Stimulated activated CD4-positive, alpha-beta T cell treated with anti-CD3 and anti-CD28 coated beads, Interleukin-1b, Interleukin-23, amount 100 ng/mL, for 24 hours (primary cell): ENCODE measurements at places on chromosomes 5 and 9.

GRCh38 chr9:8349901-8350300, 550.3 kb upstream of the DMAC1 start:
- DNase-seq = no peak

DNA sequence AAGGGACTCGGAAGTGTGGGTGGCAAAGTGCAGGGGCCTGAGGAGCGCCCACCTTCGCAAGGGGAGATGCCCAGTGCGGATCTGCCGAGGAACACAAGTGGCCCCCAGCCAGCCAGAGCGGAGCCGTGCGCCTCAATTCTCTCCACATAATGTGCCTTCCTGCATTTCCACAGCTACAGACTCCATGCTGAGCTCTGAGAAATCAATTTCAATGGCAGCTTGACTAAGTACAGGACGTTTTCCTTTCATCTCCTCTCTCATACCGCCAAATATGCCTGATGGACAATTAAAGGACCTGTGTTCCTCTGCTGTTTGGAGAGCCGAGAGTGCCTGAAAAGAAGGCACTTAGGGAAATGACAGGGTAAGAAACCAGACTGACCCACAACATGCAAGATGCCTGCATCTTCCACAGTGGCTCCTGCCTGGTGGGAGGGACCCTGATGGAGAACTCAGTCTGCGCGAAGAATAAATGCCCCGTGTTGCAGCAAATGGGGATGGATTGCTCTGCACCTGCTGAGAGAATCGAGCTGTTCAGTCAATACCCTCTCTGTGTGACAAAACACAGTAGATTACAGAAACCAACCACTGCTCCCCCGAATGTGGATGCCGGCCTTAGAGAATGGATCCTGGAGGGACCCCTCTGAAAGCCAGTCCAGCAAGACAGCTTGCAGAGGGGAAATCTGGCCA, 38.6 kb upstream of the OLFM1 start:
- DNase-seq = no peak

DNA sequence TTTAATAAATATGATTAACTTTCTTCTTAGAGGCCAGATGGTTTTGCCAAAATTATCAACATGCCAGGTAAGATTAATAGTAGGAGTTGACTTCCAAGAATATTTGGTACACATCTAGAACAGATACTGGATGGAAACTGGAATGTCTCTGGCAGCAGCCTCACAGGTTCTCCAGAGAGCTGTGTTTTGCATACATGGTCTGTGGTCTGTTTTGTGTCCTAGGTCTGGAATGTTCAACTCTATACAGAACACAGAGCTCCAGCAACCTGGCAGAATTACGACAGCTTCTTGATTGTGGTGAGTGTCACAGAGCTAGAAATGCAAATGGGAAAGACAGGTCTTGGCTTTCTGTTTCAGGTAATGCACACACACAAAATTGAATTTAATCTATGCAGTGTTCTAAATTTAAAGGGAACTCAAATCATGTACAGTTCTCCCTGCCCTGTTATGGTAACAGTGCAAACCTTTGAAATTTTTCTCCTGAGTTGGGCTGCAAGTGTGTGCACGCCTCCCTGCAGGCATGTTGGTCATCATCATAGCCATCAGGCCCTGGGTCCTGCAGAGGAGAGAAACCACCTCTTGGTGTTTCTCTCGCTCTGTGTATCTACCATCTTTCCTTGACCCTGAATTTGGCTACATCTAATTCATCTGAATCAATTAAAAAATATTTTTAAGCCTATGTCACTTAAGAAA, 58.3 kb downstream of the PIK3R1 start:
- no peak for DNase-seq

DNA sequence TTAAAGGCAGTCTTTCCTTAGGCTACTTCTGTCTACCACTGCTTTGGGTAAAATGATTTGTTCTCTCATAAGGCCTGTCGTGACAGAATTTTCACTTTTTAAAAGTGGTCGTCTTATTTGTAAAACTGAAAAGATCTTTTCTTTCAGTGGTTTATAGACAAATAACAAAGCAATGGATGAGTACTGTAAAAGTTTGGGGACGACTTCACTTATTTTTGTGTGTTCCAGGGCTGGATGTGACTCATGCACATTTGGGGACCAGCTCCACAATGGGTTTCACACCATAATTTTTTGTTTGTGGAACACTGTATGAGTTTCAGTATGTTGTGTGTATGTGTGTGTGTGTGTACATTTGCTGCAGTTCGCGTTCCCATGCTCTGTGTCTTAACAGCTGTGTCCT, 53.6 kb downstream of the ARHGAP26 start:
- DNase-seq = no peak

GRCh38 chr5:115457571-115457970, 87.0 kb downstream of the FEM1C start:
- no peak for DNase-seq

DNA sequence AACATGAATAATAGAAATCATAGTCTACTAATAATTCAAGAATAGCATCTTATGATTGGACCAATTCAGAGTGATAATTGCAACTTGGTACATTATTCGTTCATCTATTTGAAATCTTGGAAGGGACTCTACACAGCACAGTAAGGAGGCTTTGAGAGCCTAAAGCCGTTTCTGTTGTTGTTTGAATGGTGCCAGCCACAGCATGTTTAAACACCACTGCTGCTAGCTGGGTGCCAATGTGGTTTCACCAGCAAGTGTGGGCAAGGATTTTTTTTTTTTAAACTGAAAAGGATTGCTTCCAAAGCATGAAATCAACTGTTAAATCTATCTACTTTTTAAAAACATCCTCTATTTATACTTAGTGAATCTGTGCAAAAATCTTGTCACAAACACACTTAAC, 253.9 kb upstream of the MAP3K1 start:
- no peak for DNase-seq

DNA sequence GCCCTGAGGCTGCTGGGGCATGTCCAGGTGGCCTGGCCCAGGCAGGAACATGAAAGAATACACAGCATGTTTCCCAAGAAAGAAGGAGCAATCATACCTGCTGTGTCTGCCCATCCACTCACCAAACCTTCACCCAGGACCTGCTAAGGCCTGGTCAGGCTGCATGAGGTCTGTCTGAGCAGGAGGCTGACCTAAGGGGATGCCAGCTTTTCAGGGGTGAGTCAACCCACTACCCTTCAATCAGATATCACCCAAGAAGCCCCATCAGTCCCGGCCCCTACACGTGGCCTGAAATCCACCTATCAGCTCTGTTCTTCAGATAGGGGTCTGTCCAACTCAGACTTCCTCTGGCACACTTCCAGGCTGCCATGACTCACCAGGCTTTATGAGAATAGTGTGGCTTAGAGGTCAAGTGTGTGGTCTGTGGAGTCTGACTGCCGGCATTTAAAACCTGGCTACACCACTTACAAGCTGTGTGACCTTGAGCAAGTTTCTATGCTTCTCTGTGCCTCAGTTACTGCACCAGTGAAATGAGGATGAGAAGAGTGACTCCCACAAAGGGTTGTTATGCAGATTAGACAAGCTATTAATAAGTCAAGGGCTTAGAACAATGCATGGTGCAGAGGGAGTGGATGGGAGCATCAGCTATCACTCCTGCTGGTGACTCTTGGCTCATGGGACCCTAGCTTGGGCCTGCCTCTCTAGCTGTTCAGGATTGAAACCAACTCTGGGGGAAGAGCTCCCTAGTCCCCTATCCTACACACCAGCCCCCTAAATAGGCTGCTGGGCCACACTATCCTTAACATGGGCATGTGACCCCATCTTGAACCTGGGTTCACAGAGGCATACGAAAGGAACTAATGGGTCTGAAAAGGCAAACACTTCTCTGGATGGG, 130.3 kb downstream of the PAX5 start:
- no peak for DNase-seq

- DNase-seq = no peak
Observed at GRCh38 chr9:137827908-137828526, 49.6 kb upstream of the CACNA1B start.

DNA sequence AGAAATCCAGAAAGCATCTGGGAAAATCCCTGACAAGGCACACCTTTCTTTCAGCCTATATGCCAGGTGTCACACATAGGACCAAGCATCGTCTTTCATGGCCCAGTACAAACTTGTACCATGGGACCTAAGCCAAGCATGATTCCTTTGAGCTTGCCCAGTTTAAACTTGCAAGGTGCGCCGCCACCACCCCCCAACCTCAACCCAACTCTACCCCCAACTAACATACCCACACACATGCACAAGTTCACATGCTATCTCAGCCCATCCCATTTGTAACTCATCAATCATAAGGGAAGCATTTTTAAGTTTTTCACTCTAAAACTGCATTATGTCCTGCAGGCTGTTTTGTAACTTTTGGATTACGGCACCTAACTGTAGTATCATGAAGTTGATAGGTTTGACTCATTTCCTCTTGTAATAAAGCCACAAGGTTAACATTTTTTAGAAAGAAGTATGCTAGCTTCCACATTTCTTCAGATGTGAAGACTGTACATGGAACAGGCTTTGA, 145.9 kb upstream of the FST start:
- DNase-seq = no peak

- no peak for DNase-seq
Observed at GRCh38 chr9:127159949-127160610, 37.6 kb upstream of the ANGPTL2 start.

- no peak for DNase-seq
Observed at GRCh38 chr9:133979273-133979920, 12.7 kb downstream of the VAV2 start.
